ENCODE measurements at places on chromosomes 11 and 22.

GRCh38 chr11:32105871-32106560 is 15.1 kb downstream of the RCN1 start:
- peak; percentile 9 for DNase-seq

DNA sequence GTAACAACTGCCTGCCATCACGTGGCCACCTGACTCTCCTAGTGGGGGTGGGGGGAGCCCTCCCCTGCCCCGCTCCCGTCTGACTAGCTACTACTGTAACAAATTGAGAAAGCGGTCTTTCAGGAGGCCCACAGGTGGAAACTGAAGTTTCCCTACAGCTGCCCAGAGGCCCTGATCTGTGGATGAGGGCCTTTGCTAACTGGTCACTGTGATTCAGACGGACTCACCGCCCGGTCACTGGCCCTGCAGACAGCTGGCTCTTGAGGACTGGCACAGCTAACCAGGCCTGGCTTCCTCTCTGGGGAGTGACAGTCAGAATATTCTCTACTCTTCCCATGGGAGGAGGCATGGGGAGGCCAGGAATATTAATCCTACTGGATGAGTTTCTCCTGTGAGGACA is 116.8 kb downstream of the ARHGAP8 start:
- no peak for DNase-seq

- peak; percentile 64 for DNase-seq
Measured at GRCh38 chr11:47269829-47270305, at the start of gene MADD. Gene MADD (plus strand): TSS chr11:47270133.

- no peak for DNase-seq
Measured at GRCh38 chr11:17489751-17490150, 13.1 kb upstream of the ABCC8 start.

DNA sequence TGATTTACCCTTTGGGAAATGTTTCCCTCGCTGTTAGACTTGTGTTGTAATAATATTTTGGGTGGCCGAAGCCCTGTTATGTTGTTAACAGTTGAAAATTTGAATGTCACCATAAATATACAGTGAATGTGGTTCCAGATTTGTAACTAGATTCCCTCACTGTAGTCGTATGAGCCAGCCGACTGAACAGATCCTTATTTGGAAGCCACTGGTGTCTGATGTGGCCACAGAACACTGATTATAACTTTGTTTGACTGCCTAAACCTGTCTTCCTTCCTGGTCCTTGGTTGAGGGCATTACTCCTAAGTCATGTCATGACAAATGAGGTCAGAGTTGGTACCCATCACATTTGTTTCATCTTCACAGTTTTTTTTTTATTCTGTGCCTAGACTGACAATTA is 45.4 kb downstream of the YAP1 start:
- no peak for DNase-seq

DNA sequence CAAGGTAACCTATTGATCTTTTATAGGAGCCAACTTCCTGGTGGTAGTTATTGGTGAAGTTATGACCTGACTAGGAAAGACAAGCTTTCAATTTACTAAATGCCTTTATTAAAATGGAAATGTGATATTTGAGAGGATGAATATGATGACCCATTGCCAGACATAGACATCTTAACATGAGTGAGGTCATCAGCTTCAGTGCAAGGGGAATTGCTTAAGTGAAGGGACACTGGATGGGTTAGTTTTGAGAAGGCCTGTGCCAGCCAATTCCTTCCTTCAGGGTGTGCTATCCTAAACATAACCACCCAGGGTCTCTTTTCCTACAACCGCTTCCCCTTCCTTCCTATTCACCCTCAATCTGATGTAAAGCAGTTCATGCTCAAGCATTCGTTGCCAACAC is 21.5 kb downstream of the NAV2 start:
- no peak for DNase-seq

DNA sequence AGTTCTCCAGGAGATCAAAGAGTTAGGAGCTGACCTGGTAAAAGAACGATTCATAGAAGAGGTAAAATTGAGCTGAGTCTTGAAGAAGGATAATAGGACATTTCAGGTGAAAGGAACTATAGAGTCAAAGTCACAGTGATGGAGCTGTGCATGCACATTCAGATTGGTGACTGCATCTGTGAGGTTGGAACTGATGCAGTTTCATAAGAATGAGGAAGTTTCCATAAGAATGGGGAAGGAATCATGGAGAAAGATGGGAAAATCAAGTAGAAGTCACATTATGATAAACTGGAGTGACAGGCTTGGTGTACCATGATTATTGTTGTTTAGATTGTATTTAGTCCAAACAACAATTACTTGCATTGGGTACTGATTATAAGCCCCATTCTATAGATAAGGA is 232.2 kb downstream of the FAM76B start:
- no peak for DNase-seq

- no peak for DNase-seq
Measured at GRCh38 chr11:69109101-69109500, 46.6 kb upstream of the SMIM38 start.

GRCh38 chr11:120556797-120557196 is 45.2 kb downstream of the GRIK4 start:
- DNase-seq: no peak

GRCh38 chr22:22150457-22150856 is 94.1 kb upstream of the VPREB1 start:
- no peak for DNase-seq

DNA sequence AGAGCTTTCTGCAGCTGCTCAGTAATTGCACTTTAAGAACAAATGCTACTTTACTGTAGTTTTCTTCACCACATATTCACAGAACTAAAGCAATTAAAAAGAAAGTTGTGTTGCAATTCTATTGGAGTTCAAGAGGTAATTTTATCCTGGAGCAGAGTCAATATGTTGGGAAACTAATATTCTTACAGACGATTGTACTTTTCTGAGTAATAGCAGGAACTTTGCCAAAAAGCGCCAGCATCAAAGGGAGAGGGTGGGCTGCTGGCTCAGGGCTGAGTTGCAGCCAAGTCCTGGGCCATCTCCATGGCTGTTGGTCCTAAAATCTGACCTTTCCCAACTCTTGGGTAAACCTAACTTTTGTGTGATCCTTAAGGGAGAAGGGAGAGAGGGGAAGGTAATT is 73.6 kb upstream of the MYO18B start:
- DNase-seq: no peak

DNA sequence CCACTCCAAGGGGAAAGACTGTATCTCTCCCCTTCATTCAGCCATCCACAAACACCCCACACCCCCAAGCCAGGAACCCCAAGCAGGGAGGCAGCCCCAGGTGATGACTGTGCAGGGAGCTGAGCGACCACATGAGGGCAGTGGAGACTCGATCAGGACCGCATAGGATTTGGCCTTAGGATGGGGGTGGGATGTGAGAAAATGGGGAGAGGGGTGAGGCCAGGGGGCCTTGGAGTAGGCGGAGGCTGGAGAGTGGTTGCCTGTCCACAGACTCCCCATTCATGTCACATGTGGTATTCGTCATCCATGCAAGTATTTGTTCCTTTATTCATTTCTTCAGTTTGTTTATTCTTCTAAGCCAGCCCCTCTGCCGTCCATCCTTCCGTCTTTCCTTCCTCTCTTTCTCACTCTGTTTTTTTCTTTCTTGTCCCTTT is 2.7 kb upstream of the RHOD start:
- peak; percentile 52 for DNase-seq

GRCh38 chr11:72568861-72569260 is 105.4 kb downstream of the PDE2A start:
- no peak for DNase-seq

- no peak for DNase-seq
Measured at GRCh38 chr11:121435132-121435531, 17.0 kb upstream of the SORL1 start.

GRCh38 chr11:30535818-30536217 is 50.3 kb downstream of the MPPED2 start:
- no peak for DNase-seq

- DNase-seq: no peak
Measured at GRCh38 chr11:91850533-91851275, 373.9 kb upstream of the FAT3 start.

- no peak for DNase-seq
Measured at GRCh38 chr22:49295465-49295743, 532.3 kb downstream of the BRD1 start.

GRCh38 chr11:66548041-66548440 is 1.3 kb downstream of the ACTN3 start:
- no peak for DNase-seq

- DNase-seq: peak; percentile 28
Measured at GRCh38 chr11:76237914-76238313, 31.6 kb upstream of the WNT11 start.

- DNase-seq: no peak
Measured at GRCh38 chr11:83480811-83481210, 194.6 kb upstream of the CCDC90B start.

GRCh38 chr11:69423611-69424385 is 57.7 kb upstream of the LINC01488 start:
- DNase-seq: no peak

DNA sequence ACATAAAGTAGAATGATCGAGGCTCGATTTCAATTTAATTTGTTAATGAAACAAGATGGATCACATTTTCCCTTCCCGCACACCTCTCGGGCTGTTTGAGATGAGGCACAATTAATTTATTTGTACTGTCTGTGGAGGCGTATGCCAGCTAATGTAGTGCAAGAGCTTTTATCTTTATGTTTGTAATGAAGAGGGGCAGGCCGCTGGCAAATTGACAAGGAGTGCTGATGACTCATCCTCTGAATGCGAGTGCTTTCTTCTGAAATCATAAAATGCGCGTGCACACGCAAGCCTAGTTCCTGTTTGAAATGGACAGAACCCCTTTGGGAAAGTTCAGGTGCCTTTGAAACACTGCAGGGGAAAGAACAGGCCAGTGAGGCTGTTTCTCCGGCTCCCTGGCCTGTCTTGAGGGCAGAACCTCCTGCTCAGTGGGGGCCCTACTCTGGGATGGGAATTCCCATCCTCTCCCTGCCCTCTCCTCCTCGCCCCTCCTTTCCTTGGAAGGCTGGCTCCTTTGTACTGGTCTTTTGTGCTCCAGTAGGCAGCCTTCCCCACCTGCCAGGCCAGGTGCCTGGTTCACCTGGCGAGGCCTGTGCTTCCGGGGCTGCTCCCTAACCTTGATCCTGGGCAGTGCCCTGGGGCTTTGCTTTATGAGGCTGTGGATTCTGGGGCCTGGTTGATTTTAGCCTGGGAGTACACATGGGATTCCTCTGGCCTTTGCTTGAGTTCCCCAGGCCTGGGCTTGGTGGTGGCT is 50.3 kb downstream of the TEAD1 start:
- DNase-seq: no peak

- DNase-seq: no peak
Measured at GRCh38 chr11:132862933-132863332, 669.4 kb downstream of the OPCML start.

DNA sequence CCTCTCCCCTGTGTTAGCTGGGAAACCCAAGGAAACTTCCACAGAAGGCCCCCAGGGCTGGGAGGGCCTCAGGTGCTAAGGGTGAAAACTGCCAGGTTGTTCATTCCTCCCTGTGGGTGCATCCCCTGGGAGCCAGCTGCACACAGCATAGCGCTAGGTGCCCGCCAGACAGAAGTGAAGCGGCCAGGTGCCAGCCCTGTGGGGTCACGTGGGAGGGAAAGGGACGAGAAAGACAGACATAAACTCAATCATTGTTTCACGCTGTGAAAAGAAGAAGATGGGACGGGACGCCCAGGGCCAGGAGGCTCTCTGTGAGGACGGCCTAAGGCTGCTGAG is 31.6 kb upstream of the HMOX1 start:
- DNase-seq: no peak

DNA sequence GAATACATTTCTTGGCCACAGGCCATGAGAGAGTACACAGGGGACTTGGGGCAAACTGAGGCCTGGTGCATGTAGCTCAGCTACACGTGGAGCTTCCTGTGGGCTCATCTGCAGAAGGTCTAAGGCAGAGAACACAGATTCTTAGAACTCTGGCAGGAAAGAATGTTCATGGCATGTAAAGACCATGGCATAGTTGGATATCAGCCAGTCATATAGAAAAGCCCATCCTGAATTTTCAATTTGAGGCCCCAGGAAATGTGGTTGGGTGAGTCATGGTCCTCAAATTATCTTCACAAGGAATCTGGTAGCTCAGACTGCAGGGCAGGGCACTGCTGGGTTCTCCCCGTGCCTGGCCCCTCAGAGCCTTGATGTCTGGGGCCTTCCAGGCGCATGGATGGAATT is 13.7 kb upstream of the ST3GAL4 start:
- DNase-seq: no peak

- DNase-seq: no peak
Measured at GRCh38 chr11:62048100-62048499, 75.7 kb upstream of the INCENP start.

DNA sequence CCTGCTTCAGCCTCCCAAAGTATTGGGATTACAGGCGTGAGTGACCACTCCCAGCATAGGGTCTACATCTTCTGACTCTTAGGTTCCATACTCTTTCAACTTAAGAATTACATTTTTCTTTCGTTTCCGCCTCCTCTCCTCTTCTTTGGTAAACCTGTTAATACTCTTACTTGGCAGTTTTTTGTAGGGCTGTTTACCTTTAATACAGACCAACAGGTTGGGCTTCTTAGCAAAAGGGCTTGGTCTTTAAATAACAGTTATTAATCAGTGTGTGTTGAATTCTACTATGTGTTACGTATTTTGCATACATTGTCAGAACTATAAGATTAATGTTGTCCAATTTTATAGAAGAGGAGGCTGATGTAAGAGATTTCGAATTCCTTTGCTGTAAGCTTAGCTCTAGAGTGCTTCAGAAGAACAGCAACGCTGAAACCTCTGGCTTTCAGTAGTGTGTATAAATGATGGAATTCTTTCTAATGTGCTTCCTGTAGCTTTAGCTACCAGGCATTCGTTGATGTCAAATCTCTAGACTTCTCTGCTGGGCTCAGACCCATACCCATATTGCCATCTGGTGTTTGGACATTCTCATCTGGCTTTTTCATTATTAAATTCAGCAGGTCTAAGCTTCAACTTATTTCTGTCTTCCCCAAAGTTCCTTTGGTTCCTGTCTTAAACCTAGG is 3.1 kb downstream of the FDX1 start:
- DNase-seq: no peak

DNA sequence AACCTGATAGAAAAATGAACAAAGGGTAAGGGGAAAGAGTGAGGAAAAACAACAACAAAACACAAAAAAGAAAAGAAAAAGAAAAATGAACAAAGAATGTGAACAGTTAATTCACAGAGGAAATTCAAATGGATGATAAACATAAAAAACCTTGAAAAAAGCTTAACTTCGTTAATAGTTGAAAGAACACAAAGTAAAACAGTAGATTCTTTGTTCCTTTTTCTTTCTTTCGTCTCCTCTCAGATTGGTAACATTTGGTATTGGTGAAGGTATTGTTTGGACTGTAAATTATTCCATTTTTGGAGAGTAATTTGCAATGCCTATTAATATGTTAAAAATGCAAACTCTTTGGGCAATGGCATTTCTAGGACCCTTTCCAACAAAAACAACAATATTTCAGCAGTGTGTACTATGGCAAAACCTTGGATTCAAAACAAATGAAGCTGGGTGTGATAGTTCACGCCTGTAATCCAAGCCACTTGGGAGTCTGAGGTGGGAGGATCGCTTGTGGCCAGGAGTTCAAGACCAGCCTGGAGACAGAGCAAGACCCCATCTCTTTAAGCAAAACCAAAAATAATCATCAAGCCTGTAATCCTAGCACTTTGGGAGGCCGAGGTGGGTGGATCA is 3.3 kb upstream of the BACE1 start:
- DNase-seq: no peak

GRCh38 chr11:16605389-16605893 is 133.0 kb upstream of the C11orf58 start:
- DNase-seq: no peak

All from inflammatory macrophage treated with lipopolysaccharide for 1 hour (primary cell).